ENCODE measurements at places on chromosomes 16 and 17.

DNA sequence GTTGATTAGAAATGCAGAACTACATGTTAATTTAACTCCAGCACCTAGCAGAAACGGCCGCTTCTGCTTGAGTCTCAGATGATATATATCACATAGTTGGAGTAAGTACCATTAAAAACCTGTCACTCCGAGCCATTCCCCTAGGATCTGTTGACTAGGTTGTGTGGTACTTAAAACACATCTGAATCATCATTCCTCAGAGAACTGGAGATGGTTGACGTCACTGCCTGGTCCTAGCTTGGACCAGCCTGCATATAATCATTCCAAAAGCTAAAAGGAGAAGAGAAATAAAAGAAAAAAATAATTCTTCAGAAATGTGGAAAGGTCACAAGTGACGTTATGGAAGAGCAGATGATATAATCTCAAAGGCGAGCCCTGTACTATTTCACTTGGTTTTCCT lies 31.3 kb upstream of the RASL10B start:
- no peak for DNase-seq

DNA sequence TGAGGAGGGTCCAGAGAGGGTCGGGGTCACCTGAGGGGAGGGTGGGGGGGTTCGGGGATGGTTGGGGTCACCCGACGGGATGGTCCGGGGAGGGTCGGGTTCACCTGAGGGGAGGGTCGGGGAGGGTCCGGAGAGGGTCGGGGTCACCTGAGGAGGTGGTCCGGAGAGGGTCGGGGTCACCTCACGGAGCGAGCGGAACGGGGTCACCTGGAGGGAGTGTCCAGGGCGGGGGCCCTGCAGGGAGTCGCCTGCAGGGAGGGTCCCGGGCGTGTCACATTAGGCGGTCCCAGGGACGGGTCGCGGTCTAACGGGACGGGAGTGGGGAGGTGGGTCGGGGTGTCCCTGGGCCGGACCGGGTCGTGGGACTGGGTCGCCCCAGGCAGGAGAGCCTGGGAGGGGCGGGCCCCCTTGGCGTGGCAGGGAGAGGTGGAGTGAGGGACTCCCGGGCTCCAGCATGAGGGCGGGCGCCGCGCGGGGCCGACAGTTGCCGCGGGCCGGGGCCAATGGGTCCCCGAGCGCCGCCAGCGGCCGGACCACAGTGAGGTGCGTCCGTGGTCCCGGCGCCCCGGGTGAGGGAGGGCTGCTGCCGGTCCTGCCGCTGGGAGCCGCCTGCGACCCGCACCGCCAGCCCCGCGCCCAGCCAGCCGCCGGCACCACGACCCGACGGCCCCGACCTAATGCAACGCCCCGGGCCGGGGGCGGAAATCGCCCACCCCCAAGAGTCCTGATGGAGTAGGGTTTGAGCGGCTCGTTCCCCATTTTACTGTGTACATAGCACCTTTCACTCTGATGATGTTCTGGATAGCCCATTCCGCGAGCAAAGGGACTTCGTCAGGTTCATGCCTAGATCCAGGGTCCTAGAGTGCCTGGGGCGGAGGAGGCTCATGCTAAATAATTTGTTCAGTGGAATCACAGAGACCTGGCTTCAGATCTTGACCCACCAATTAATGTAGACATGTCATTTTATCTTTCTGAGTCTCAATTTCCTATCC lies 1.2 kb upstream of the ABCA3 start:
- no peak for DNase-seq

DNA sequence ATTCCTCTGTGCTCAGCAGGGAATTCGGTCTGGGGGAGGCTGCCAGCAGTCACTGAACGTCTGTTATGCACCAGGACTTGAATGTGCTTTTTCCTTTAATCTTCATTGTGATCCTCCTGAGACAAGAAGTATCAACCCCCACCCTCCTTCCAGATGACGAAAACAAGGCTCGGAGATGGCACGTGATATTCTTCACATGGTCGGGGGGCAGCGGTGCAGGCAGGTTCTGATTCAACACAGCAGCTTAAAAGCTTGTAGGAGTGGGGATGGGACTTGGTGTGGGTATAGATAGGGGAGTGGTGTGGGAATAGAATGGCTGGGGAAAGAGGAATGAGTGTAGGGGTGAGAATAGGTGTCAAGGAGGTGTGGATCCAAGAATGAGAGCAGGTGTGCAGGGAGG lies 6.4 kb downstream of the NECAB2 start:
- DNase-seq, result no peak

DNA sequence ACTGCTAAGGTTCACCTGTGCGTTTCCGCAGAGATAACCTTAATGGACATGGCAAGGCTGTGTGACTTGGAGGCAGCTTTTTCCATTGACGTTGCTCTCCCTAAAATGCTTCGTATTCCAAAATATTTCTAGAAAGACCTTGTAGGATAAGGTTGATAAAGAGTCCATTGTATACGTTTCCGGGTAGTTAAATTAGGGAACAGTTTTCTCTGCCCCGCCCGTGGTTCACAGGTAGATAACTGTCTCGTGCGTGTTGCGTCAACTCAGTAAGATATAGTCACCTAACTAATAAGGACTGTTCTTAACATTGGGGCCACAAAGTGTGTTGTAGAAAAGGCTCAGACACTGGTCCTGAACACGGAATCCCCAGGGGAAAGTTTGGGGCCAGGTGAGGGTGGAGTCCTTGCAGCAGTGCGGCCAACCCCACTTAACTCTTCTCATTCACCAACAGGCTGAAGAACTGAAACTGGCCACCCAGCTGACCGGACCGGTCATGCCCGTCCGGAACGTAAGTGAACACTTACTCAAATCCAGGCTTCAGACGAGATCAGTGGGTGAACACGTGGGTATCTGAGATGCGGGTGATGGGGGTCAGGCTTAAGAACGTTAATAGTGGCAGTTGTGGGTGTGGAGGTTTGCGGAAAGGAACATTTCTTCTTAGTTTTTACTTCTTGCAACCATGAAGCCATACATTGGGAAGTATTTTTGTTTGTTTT lies 1.6 kb downstream of the RPL13 start:
- DNase-seq, result peak; percentile 84

DNA sequence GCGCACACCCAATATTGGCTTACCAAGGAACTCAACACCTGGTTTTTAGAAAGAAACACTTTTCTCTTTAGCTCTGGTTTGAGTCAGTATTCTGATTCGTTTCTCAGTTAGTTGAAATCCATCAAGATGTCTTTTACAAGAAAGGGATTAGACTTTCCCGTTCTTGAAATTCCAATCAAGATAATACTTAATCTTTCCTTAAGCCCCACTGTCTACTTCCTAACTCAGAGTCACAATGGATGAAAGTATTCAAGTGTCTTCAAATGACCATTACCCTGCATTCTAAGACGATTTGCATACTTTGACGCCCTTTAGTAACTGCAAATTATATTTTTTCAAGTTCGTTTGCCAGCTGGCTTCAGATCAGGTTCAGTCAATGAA lies 189.8 kb downstream of the USP22 start:
- no peak for DNase-seq

GRCh38 chr17:429589-429988 lies 77.0 kb upstream of the RPH3AL start:
- DNase-seq, result no peak

- no peak for DNase-seq
Observed at GRCh38 chr17:2462481-2462880, 49.2 kb downstream of the METTL16 start.

DNA sequence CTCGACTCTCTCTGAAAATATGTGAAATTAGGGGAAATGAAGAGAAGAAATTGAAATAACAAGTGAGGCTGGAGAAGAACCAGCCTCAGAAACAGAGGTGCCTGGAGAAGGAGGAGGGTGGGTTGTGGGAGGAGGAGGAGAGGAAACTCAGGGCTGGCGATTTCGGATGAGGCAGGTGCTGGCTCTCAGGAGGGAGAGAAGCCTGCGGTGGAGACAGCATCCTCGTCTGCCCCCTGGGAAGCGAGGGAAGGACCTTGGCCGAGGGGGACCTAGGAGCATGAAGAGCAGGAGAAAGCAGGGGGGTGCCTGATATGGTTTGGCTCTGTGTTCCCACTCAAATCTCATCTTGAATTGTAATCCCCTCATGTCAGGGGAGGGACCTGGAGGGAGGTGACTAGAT lies 264.7 kb upstream of the TNRC6C start:
- DNase-seq, result no peak

GRCh38 chr16:86975445-86975844 lies 341.7 kb downstream of the C16orf95 start:
- DNase-seq, result peak; percentile 62

- no peak for DNase-seq
Observed at GRCh38 chr17:1379208-1379929, 20.7 kb downstream of the YWHAE start.

DNA sequence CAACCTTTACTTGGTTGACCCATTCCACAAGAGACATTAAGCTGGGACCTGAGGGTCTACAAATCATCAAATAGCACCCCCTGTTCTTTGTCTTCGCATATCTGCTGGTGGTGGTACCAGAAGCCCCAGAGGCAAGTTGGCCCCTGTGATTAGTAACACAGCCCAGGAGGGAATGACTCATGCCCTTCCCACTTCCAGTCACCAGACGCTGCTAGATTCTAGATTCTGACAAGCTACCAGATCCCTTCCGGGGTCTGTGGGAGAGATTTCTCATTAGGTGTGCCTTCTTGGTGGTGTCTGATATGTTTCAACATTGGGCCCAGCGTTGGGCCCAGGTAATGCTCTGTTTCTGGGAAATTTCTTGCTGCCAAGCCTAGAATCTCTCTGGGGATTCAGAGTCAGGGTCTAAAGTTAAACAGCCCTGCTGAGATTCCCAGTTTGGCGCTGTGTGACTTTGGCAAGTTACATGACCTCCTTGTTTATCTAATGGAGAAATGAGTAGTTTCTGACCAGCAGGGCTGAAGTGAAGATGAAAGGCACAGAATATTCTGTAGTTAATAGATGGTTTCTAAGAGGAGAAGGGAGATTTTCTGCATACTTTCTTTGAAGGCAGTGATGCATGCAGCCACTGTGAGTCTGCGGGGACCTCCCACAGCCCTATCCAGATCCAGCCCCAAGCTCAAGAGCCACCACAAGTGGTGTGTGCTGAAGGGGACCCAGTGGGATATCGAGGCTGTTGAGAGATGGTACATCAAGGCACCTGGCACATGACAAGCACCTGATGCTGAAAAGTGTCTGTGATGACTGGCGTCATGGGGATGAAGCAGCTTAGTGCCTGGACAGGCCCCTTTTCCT lies 3.9 kb downstream of the TRPV2 start:
- DNase-seq, result no peak

GRCh38 chr17:49193513-49194296 lies 16.7 kb downstream of the GNGT2 start:
- DNase-seq, result no peak

- DNase-seq, result no peak
Observed at GRCh38 chr17:78684026-78684425, 98.0 kb downstream of the CYTH1 start.

DNA sequence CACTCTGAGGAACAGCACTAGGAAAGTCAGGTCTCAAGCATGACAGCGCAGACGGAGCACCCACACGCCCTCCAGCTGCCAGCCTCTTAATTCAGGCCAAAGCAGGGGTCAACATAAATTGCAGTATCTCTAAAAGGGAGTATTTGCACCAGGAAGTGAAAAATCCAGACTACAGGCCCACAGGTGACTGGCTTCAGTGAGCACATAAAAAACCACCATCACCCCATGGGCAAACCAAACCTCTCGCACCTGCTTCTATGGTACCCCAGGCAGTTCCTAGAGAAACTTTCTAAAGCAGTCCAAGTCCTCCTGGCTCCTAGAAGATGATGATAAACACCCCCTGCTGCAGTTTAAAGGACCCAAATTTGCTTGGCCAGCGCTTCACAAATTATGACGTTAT lies 129.8 kb downstream of the ZNF423 start:
- DNase-seq, result no peak

DNA sequence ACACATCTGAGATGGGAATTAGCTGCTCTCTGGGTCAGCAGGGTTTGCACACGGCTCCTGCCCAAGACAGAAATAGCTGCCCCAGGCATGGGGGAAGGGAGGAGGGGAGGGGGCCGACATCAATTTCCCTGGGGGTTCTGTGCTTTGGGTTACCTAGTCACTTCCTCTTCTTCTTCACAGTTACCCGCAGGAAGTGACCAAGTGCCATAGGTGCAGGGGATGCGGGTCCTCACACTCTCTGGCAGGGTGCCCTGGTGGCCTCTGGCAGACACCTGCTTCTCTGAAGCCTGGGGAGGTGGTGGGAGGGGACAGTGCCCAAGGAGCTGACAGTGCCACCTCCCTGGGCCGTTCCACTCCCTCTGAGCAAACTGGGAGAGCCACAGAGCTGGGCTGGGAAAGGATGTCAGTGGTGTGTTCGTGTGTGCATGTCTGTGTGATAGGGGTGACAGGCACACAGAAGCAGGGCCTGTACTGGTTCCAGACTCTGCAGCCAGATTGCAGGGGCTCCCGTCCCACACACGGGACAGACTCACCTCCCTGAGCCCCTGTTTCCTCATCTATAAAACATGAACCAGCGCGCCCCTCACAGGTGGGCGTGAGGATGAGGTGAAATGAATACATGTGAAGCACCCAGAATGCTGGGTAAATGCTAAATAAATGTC lies 18.2 kb downstream of the SCN4A start:
- DNase-seq, result no peak

DNA sequence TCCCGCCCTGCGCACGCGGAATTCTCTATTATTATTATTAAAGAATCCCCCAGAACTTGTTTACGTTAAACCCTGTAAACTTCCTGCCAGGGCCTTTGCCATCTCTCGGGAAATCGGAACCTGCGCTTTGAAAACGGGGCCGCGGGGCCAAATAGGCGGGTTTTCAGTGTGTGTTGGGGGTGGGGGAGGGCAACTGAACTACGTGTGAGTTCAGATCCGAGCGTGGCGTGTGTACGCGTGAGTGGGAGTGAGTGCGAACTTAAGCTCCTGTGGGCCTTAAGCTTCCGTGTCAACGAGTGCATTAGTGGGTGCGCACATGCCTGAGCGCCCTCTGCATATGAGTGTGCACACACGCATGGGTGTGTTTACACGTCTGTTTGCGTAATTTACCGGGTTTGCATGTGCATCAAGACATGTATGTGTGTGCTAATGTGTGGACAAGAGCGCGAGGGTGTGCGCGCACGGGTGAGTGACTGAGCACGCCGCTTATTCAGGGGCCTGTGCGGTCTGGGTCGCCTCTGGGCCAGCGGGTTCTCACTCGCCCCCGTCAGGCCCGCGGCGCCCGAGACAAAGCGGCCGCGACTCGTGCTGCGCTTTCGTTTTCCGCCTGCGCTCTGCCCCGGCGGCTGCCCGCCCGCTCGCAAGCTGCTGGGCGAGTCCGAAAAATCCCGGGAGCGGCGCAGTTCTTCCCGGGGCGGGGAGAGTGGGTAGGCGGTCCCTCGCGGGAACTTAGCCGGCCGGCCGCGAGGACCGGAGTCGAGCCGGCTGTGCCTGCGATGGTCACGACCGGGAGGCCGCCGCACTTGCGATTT lies 1.2 kb upstream of the FOXF1 start:
- peak; percentile 82 for DNase-seq

GRCh38 chr17:15457723-15458094 lies 9.7 kb downstream of the CDRT4 start:
- no peak for DNase-seq
